ENCODE measurements at places on chromosomes 11 and 22. TPM values are rescaled to one million over a fixed set of nuclear protein-coding genes. Genes with fewer than 3 reads are reported as not detected.

Gene LARGE1
- total RNA-seq = 12.1 TPM

Gene ACR
- not detected for total RNA-seq

Gene NCAM1
- total RNA-seq = 0.37 TPM

Gene MOGAT2
- not detected for total RNA-seq

Gene NNMT
- 193 TPM for total RNA-seq

Gene CCDC15
- total RNA-seq = 3.3 TPM

Gene OR10D3
- not detected for total RNA-seq

Gene C11orf91
- total RNA-seq = not detected

Gene HPX
- 0.98 TPM for total RNA-seq

Gene FXYD6
- not detected for total RNA-seq

Gene KRTAP5-2
- total RNA-seq = not detected

Gene NTM
- total RNA-seq = 2.6 TPM

Gene DEUP1
- total RNA-seq = not detected

Gene OR2D2
- total RNA-seq = 0.78 TPM

Gene C11orf21
- total RNA-seq = not detected

Gene CAVIN3
- total RNA-seq = 171 TPM

Gene LRRC4C
- total RNA-seq = not detected

Gene OR5P2
- total RNA-seq = not detected

Gene TMEM86A
- total RNA-seq = 0.78 TPM

Gene THY1
- 8.2 TPM for total RNA-seq

Gene FAM181B
- not detected for total RNA-seq

Gene DDI1
- total RNA-seq = not detected

Gene TRIM29
- total RNA-seq = 1.1 TPM

Gene FGF19
- not detected for total RNA-seq

Gene ADM2
- 0.39 TPM for total RNA-seq
